Effector CD4-positive, alpha-beta T cell (primary cell): ENCODE measurements at places on chromosomes 3 and 15.

- no peak for DNase-seq
Observed at GRCh38 chr3:157921811-157922210, 184.4 kb downstream of the SHOX2 start.

- no peak for DNase-seq
Observed at GRCh38 chr3:190346541-190346940, 24.3 kb upstream of the CLDN1 start.

DNA sequence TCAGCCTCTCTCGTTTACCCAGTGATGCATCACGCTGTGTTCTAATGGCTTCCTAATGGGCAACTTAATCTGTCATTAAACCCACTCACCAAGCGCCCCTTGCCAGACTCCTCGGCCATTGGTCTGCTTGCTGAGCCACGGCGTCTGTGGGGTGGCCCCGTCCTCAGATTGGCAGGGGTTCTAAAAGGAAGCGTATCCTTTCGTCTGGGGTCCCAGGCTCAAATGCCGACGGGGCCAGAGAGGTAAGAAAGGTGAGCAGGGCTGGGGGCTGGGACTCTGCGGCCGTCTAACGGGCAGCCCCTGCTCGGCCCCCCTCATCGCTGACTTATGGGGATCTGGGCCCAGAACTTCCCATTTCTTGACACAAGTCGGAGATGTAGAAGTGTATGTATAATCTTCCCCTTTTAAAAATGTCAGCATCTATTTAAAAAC is 315.1 kb upstream of the PROK2 start:
- no peak for DNase-seq

DNA sequence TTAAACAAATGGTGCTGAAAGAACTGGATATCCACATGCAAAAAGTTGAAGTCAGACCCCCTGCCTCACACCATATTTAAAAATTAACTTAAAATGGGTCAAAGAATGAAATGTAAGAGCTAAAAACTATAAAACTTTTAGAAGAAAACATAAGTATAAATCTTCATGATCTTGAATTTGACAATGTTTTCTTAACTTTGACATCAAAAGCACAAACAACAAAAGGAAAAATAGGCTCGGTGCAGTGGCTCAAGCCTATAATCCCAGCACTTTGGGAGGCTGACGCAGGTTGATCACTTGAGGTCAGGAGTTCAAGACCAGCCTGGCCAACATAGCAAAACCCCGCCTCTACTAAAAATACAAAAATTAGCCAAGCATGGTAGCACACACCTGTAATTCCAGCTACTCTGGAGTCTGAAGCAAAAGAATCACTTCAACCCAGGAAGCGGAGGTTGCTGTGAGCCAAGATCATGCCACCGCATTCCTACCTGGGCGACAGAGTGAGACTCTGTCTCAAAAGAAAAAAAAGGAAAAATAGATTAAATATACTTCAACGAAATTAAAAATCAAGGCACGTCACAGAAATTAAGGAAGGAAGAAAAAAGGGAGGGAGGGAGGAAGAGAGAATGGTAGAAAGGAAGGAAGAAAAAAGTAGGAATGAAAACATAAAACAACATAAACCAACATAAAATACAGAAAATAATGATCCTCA is 1.5 kb downstream of the RAB27A start:
- no peak for DNase-seq

GRCh38 chr15:37877851-37878741 is 56.3 kb upstream of the TMCO5A start:
- DNase-seq = no peak

- no peak for DNase-seq
Observed at GRCh38 chr3:67415511-67415910, 238.9 kb downstream of the SUCLG2 start.

- DNase-seq = no peak
Observed at GRCh38 chr3:49397470-49397869, 14.3 kb downstream of the RHOA start.

GRCh38 chr3:46923559-46924350 is 46.2 kb downstream of the PTH1R start:
- peak; percentile 14 for DNase-seq

- DNase-seq = no peak
Observed at GRCh38 chr3:20288050-20288449, 102.0 kb upstream of the SGO1 start.

GRCh38 chr3:158522221-158523136 is 48.5 kb upstream of the MLF1 start:
- no peak for DNase-seq
